DMS 273 treated with DMSO at 0.1 percent for 48 hours (cell line): ENCODE measurements at places on chromosomes 7 and 10.

- DNase-seq: no peak
Observed at GRCh38 chr10:111137007-111137406, 60.2 kb downstream of the ADRA2A start.

DNA sequence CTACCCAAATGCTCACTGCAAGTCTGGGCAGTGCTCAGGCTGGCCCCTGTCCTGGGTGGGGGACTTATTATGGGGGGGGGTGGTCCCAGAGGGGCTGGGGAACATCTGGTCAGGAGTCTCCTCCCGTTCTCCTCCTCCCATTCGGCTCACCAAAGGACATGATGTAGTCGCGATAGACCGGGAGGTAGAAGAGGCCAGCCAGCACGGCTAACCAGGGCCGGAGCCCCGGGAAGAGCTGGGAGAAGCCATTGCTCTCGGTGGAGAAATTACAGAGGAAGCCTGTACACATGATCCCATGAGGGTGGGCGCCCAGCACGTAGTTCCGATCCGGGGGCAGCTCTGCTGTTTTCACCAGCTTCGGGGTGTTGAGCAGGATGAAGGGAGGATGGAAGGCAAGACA is 2.4 kb downstream of the MOGAT3 start:
- DNase-seq: no peak

- no peak for DNase-seq
Observed at GRCh38 chr10:36574207-36574606, 551.2 kb upstream of the ANKRD30A start.

DNA sequence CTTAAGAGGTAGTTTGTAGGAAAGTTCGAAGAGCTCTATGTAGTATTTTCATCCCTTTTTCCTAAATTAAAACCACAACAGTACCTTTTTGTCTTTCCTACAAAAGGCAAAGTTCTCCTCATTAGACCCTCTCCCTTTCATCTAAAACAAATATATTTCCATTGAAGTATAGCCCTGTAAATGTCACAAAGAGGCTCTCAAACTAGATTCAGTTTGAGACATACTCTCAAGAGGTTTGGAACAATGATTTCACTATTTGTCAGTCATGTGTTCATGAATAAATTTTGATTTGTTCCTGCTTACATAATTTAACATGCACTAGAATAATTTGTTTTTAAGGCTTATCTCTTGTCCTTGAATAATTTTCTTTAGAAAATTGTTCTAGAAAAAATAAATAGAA is 12.2 kb downstream of the TAS2R16 start:
- no peak for DNase-seq

GRCh38 chr10:100811261-100811660 is 65.9 kb downstream of the PAX2 start:
- no peak for DNase-seq

DNA sequence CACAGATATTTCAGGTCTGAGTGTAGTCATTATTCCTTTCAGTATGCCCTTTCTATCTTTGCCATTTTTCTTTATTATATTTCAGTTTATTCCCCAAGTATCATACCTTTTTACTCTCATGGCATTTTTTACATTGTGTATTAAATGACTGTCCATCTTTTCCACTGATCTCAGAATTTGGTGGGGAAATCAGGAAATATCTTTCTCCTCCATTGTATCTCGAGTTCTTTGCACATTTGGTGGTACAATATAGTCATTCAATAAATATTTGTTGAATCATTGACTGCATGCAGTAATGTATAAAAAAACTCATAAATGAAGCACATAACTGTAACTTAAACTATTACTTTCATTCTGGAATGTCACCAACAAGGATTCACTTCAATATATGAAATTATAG is 354.7 kb downstream of the HGF start:
- DNase-seq: no peak

DNA sequence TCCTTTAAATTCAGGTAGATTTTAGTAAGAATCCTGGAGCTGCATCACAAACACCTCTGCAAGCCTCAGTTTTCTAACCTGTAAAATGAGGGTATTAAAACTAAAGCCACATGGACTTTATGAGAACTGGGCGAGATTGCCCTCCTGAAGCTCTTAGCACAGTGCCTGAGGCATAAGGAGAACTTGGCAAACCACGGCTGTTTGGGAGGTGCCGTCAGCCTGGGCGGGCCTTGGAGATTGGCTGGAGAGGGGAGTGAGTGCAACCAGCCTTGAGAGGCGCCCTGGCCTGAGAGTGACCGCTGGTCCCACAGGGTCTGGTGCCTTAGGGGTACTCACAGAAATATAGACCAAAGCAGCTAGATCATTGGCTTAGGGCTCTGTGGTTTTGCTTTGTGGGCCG is 5.4 kb upstream of the TNS3 start:
- DNase-seq: no peak

DNA sequence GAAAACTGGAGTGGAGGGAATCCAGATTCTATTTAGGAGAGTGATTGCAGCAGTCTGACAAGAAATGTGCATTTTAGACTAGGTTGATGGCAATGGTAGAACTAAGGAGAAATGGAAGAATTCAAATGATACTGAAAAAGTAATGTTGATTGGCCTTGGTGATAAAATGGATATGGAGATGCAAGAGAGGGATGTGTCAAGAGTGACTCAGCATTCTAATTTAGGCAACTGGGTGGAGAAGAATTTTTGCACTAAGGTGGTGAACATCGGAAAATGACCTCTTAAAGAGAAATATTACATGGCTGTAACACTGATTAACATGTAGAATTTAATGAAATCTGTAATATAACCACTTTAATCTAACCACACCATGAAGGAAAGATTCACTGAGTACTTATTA is 806.5 kb downstream of the PHTF2 start:
- DNase-seq: no peak

- no peak for DNase-seq
Observed at GRCh38 chr7:95411036-95411435, 14.9 kb upstream of the PON3 start.

- no peak for DNase-seq
Observed at GRCh38 chr7:79461660-79462059, 8.2 kb upstream of the MAGI2 start.

DNA sequence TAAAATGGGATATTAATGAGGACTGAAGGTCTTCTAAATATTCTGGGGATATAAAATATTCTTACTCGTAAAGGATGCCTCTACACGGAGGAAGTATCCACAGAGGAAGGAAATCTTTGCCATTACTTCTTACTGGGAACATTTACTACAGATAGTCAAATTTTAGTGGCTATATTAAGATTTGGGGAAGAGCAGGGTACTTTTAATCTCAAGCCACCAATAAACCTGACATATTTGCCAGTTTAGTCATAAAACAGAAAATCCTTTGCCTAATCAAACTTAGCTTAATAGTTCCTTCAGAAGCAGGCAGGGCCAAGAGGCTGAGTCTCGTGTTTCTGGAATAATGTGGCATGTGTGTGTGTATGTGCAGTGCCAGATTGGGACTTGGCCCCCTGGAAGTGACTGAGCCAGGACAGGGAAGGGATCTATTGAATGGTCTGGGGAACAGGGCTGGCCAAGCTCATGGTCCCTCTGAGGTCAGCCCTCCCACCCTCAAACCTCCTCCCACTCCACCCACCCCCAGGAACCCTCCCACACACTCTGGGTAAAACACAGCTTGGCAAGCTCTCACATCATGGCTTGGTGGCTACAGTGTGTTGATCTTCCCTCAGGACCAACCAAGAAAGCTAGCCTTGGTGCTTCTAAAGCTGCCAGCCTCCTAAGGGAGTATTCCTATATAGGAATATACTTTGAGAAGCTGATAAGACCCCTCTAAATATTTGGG is 1.6 kb upstream of the PIK3CG start:
- DNase-seq: no peak

- no peak for DNase-seq
Observed at GRCh38 chr7:21651697-21652096, 108.9 kb downstream of the DNAH11 start.

GRCh38 chr7:130022623-130023175 is 28.5 kb downstream of the ZC3HC1 start:
- no peak for DNase-seq

DNA sequence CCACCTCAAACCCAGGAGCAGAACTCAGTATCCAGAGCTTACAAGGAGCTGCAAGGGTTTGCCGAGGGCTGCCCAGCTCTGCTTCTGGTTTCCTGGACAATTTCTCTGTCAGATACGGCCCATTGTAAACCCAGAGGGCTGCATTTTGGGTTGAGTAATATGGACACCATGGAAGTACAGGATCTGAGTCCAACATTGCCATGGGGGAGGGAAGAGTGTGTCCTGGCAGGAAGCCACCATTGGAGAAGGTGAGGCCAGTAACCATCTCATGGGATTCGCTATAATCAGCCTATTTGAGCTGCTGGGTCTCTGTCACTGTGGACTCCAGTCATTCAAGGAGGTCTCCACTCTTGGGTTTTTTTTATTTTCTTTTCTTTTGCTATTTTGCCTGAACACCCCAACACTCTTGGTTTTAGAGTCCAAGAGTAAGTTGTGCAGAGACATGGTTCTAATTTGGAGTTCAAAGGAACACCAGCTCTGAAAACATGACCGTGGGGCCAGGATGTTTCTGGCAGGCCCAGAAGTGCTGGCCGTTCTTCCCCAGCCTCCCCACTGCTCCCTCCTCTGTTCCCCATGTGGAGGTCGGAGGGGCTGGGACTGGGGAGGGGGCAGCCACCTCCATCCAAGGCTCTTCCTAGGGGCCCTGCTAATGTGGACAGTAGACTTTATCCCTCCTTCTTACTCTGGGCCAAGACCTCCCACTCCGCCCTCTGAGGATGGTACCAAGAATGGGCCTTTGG is 46.2 kb downstream of the CHST3 start:
- DNase-seq: no peak

GRCh38 chr10:5977471-5978229 is at the start of gene IL15RA:
TSS of gene IL15RA (minus strand) at chr10:5977543. CDS start at chr10:5977492, 51 bp downstream.
- DNase-seq: no peak

DNA sequence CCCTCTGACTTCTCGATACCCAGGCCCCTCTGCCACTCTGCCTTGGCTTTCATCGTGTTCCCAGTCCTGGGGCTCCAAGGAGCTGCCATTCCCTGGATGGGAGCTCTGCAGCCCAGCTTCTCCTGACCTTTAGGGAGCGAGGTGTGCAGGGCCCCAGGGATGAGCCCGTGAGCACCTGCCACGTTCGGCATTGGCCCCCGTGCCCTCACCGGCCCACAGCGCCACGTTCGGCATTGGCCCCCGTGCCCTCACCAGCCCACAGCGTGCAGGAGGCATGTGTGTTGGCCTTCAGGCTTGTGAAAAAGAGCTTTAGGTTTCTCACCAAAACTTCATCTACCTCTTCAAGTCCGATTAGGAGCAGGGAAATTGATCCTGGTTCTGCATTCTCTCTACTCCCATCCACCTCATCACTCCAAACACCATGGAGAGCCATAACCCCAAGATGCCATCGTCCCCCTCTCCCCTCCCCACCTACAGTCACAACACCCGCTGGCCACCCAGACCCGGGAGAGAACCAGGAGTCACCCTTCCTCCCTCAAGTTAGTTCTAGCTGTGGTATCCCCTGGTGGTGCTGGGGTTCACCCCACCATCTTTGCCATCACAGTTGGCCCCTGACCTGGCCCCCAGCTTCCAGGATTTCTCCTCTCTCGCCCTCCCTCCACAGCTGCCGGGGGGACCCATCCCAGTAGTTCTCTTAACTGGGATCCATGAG is 119.4 kb upstream of the NPS start:
- no peak for DNase-seq

DNA sequence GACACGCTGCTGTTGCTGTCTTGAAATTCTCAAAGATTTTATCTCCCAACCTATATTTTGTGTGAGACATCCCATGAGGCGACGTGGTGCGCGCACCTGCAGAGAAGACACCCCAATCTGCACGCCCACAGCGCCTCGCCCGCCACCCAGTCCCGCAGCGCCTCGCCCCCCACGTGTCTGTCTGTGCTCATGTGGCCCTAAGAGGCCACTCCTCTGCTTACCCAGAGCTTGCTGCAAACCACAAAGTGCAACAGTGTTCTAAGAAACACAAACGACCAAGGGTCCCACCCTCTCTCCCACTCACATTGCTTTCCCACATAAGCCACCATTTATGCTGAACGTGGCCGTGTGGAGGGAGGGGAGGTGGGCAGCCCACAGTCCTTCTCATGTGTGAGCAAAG is 287.2 kb downstream of the PTPRN2 start:
- DNase-seq: no peak

DNA sequence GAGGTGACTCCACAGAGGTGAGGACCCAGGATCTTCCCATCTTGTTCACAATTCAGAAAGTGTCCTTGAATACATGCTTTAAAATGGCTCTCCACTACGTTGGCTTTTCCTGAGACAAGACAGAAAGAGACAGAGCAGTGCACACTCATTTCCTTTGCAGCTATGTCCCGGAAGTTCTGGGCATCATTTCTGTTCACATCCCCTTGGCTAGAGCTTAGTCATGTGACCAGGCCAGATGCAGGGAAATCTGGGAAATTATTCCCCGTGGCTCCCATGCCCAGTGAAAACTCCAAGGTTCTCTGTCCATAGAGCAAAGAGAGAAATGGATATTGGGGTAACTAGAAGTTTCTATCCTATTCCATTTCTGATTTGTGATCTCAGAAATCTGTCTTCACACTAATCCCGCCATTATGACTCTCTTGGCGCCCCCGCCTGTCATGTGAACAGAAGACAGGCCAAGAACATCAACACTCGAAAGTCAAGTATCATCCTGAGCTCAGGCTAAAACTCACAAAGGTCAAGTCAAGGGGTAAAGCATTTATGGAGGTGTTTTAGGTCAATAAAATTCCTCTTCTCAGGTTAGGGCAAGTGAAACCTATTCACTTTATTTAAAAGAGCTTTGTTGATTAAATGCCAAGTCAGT is 251.4 kb upstream of the HABP2 start:
- no peak for DNase-seq

DNA sequence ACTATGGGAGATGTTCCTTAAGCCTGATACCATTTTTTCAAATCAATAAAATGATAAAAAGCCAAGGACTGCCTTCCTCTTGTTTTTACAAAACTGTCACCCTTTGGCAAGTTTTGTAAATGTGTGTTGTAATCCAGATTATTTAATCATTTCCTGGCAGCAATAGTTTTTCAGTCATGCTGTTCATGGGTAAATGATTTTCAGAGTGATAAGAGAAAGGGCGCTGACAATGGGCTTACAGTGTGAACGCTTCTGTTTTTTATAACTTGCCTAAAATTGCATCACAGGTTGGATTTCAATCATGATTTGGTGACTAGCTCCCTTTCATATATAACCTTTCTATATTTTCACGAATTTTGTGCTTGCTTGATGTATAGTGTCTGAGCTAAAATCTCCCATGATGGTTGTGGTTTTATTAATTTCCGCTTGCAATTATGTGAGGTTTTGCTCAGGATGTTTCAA is 19.0 kb upstream of the DMBT1 start:
- no peak for DNase-seq

- DNase-seq: no peak
Observed at GRCh38 chr7:102208826-102209225, 77.8 kb upstream of the SH2B2 start.
